Choroid plexus epithelial cell (primary cell): ENCODE measurements at places on chromosomes 5 and 9.

GRCh38 chr5:82821846-82822633, 255.2 kb downstream of the TMEM167A start:
- peak; percentile 75 for DNase-seq

GRCh38 chr5:132010645-132010988, 841 bp downstream of the ACSL6 start:
- no peak for DNase-seq

GRCh38 chr5:14929293-14930065, 57.9 kb upstream of the ANKH start:
- DNase-seq = no peak

DNA sequence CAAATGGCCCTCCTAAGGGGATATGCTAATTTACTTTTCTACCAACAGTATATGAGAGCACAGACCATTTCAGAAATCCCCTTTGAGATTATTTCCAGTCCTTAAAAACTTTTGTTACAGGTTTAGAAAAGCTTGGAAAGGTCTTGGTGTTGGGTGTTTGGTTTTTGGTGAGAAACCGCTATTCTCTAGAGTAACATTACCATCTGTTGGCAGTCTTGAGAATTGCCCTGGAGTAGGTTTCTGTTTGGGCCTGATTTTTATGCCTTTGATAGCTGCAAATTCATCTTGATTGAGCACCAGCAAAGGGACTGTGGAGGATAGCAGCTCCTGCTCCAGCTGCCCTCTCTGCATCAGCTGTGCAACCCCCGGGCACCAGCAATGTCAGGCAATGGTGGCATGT, 8.0 kb downstream of the NUDT2 start:
- peak; percentile 52 for DNase-seq

GRCh38 chr9:126916909-126917308, 2.3 kb downstream of the RALGPS1 start:
- no peak for DNase-seq

DNA sequence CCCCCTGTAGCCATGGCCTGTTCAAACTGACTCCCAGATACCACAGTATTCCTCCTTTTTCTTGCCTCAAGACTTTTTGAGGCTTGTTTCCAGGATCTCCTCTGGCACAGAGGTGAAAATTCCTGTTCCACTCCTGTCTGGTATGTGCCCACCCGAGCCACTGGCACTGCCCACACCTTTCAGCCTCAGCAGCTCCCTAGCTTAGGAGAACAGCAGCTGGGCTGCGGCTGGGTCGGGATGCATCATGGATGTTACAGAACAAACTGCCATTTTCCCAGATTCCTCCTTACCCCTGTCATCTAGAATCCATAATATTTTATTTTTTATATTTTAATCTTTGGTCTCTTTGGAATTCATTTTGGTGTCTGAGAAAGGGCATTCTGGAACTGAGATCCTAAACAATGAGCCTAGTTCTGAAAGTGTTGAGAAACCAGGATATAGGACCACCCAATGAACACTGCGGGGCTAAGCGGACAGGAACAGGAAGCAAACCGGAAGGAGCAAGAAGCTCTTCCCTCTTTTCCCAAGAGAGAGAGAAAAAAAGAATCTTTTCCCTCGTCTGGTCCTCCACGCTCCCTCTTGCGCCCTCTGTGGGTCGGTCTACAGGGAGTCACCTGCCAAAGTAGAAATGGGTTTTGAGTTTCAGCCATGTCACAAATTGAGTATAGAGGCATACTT, 12.5 kb downstream of the OR2S2 start:
- DNase-seq = peak; percentile 89

GRCh38 chr5:160009591-160009989, 651 bp downstream of the TTC1 start:
- DNase-seq = peak; percentile 9

GRCh38 chr5:1014781-1015221, 6.2 kb downstream of the NKD2 start:
- no peak for DNase-seq

GRCh38 chr9:69379270-69379982, 54.4 kb downstream of the ENTREP1 start:
- DNase-seq = peak; percentile 50

- DNase-seq = no peak
These were observed 414.6 kb downstream of the BNC2 start for GRCh38 chr9:16455842-16456241.

- DNase-seq = no peak
These were observed 53.8 kb downstream of the NR2F1 start for GRCh38 chr5:93636837-93637236.

GRCh38 chr5:135356522-135357318, 42.3 kb downstream of the MACROH2A1 start:
- DNase-seq = peak; percentile 96

DNA sequence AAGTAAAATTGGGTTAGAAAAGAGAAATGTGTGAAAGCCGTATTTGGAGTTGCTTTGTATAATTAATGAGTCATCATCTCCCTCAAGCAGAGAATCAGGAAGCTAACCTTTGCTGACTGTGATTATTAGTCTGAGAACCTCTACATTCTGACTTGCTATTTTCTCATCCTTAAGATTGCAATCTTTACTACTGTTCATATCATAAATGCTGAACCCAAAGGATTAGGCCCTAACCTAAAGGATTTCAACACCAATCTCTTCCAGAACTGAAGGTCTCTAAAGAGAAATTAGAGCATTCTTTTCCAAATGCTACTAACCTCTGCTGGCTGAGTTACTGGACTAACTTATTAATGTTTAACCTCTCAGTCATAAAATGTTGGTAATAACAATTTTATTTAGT, 538.1 kb upstream of the MEF2C start:
- DNase-seq = peak; percentile 64

DNA sequence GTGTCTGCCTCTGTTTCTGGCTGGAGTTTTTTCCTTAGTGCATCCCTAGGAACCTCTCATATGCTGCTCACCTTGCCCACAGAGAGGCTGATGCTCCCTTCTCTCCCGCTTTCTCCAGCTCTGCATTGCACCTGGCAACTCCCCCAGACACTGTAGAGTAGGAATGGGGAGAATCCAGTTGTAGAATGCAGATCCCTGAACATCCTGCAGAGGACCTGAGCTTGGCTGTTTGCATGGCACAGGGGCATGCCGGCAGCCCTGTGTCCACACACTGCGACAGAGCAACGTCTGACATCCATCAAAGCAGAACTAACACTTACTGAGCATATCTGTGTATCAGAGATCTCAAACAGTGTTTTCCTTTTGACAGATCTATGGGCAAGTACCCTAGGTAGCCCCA, 19.9 kb downstream of the IDNK start:
- DNase-seq = no peak

DNA sequence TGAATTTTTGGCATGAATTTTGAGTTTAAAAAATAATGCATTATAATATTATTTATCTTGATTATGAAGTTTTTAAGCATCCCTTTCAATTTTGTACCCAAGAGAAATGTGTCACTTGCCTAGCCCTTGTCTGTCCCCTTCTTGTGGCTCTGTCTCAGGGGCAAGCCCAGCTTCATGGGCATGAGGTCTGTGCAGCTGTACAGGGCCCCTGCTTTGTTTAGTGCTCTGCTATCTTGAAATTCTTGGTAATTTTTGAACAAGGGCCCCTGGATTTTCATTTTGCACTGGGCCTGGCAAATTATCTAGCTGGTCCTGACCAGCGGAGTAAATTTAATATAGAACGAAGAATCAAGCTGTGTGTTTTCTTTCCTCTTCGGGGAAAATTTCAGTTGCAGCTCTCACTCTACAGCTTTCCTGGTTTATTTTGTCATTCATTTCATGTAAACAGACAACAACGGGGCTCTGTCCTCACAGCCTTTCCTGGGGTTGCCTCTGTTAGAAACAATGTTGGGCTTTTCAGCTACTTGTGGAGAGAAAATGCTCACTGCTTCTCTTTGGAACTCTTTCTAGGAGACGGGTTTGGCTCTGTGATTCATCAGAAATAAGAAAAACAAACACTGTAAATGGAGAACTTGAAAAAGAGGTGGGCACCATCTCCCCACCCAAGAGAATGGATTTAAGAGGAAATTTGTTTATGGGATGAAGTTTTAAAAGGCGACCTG, 41.1 kb downstream of the LIX1 start:
- peak; percentile 30 for DNase-seq

GRCh38 chr5:37900692-37901091, 60.9 kb upstream of the GDNF start:
- DNase-seq = peak; percentile 47

- DNase-seq = no peak
These were observed 746 bp upstream of the NPM1 start for GRCh38 chr5:171386861-171387344.

DNA sequence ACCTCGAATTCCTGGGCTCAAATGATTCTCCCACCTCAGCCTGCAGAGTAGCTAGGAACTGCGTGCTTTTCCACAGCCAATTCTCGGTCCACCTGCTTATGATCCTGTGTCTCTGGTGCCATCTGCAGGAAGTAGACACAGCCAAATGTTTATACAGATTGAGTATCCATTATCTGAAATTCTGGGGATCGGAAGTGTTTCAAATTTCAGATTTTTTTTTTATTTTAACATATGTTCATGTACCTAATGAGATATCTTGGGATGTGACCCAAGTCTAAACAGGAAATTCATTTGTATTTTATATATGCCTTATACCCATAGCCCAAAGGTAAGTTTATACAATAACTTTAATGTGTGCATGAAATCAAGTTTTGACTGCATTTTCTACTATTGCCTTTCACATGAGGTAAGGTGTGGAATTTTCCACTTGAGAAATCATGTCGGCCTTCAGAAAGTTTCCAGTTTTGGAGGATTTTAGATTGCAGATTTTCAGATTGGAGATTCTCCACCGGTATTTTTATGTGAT, 89.5 kb downstream of the ESM1 start:
- DNase-seq = peak; percentile 84

DNA sequence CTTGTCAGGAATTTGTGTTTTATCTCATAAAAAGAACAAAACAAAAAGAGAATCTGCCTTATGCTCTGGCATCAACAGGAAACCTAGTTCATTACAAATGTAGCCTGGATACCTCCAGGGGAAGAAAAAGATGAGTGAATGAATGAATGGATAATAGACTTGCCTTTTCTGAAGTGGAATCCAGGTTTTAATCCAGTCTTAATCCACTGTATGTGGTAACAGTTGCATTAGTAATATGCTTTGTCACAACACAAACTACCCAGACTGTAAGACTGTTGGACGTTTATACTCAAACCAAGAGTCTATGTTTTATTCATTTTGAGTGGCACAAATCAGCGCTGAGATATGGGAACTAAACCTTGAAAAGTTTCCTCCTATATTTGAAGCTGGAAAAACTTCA, 32.1 kb upstream of the MAP3K1 start:
- DNase-seq = no peak

GRCh38 chr9:127977884-127978647, 2.7 kb downstream of the EEIG1 start:
- DNase-seq = peak; percentile 93

DNA sequence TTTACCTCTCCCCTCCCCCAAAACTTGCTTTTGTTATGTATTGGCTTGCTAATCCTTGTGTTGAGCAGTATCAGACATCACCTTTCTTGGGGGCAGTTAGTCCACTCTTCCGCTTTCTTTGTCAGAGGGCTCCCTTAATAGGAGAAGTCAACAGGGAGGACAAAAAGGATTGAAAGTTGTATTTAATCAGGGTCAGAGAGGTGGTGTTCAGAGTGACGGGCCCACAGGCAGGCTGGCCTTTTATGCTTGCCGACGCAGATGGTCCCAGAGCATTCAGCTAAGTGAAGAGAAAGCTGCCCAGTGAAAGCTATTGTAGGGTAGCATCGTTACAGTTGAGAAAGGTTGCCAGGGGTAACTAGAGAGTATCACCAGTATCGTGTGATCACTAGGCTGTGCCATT, 131.1 kb downstream of the ZCCHC7 start:
- no peak for DNase-seq

- DNase-seq = no peak
These were observed 96.3 kb downstream of the ANKRD33B start for GRCh38 chr5:10660135-10660534.

DNA sequence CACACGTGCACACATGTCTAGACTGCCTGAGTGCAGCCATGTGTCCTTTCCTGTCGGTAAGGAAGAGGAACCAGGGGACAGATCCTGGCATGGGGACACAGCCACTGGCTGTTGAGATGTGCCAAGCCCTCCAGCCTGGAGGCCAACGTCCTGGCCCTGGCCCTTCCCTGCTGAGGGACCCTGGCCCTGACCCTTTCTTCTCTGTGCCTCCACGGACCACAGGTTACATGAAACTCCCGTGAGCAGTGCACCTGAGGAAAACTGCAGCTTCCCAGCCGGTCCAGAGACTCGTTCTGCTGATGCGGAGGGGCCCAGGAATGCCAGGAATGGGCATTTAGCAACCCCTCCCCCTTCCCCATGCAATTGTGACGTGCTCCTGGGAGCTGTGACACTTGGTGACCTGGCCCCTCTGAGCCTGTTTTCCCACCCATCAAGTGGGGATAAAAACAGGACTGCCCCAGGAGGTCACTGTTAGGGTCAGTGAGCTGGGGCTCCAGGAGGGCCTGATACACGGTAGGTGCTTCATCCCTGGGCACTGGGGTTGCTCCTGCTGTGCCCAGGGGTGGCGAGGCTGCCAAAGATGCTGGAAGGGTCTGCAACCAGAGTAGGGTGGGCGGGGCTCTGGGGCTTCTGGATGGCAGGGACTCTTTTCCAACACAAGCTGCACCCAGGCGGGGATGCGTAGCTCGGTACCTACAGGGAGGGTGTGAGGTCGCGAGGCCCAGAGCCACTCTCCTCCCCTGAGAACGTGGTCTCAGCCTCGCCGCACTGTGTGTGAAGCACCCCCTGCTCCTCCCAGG, 151.5 kb downstream of the C9orf50 start:
- no peak for DNase-seq

GRCh38 chr9:91065231-91066041, 263.8 kb downstream of the SYK start:
- DNase-seq = no peak

GRCh38 chr9:1870915-1871314, 144.2 kb upstream of the SMARCA2 start:
- no peak for DNase-seq

DNA sequence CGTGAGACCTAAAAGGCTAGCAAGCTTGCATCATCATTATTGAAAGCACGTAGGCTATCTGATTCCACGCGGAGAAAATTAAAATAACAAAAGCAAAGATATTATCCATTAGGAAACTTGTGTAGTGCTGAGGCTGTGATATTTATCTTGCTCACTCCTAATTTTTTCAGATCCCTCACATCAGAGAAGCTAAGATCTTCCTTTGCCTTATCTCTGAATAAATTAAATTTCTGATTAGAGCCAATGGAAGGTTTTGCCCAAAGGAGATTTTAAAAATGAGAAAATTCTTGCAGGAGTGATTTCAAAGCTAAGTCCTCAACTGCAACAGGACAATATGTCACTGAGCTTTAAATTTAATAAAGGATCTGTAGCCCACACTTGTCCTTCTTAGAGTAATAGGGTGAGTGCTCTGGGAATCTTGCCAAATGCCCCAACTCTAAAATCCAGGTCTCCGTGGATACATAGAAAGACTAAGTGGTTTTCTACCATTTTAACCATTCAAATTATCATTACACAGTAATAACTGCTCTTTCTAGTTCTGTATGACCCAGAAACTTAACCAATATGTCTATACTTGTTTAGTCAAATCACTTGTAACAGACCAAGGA, 295.0 kb downstream of the CAAP1 start:
- no peak for DNase-seq

GRCh38 chr5:149221326-149221725, 50.3 kb upstream of the AFAP1L1 start:
- peak; percentile 71 for DNase-seq
